Hippocampal formation (tissue), 2 donors: ENCODE measurements at places on chromosomes 1 and 21.

GRCh38 chr1:223825767-223826748 lies 19.7 kb downstream of the TP53BP2 start:
- no peak for DNase-seq

- no peak for DNase-seq
These were observed 33.6 kb downstream of the TP73 start for GRCh38 chr1:3685906-3686305.

DNA sequence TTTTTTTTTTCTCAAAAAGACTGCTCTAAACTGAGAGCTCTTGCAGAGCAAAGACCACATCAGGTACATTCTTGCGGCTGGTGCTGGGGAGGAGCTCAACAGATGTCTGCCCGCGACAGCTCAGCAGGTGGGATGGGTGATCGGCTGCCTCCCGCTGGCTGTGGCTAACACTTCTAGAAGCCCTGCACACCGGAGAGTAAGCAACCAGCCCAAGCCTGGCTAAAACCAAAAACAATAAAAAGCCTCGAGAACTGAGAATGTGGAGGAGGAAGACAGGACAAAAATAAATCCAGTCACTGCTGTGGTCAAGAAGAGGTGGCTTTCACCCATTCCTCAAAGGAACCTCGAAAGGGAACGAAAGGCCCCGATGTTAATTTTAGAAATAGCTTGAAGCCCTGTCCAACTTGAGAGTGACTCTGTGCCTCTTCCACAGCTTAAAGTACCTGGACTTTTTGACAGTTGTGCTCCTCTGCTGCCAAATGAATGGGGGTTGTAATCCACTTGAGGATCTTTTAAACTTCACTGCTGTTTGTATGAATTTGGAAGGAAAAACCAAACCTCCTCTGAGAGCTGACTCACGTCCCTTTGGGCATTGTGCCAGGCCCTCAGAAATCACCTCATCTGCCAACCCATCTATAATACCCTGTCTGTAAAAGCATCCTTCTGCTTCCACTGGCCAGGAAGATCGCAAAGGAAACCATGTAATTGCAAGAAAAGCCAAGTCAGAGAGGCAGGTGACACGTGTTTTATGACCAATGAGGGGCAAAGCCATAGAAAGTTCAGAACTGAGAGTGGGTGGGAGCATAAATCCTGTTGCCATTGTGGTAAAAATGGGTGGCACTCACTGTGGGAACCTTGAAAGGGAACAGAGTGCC lies 78.6 kb downstream of the KCNN3 start:
- no peak for DNase-seq

GRCh38 chr1:233448109-233448689 lies 120.7 kb downstream of the MAP3K21 start:
- DNase-seq, result no peak

- no peak for DNase-seq
These were observed 142.4 kb downstream of the ZNF281 start for GRCh38 chr1:200267458-200267857.

DNA sequence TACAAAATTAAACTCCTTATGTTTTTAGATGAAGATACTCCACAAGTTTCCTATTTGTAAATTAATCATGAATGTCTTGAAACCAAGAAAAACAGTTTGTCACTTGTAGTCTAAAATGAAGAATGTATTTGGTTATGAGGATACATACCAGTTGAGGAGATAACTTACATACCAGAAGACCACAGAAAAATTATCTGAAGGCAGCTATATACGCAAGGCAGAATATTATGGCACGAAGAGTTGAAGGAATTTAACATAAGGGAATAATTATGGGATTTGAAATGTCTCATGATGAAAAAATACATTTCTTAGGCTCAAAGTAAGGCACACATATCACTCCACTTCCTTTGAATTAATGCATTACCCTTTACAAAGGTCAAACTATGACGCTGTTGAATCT lies 73.3 kb downstream of the IFI44 start:
- no peak for DNase-seq

DNA sequence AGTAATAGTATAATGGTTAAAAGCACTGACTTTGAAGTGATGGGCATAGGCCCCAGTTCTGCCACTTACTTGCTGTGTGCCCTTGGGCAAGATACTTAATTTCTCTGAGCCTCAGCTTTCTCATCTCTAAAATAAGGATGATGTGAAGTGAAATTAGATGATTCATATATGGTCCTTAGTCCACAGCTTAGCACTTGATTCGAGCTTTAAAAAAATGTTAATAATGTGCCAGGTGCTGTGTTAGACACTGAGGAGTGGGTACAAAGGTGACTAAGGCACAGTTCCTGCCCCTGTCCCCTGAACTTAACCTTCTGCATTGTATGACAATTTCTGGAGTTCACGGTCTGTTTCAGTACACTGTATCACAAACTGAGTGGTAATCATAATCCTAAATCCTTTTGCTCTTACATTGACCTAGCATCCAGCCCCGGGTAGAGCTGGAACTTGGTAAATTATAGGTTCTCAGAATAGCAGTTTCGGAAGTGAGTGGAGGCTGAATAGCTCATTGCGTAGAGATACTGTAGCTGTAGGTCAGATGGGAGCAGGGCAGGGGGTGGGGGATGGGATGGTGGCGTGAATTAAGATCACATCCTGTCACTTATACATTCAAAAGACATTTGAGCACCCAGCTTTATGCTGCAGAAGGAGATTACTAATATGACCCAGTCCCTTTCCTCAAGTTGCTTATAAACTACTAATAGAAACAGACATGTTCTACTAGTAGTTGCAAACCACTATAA lies 1.5 kb downstream of the ZNF691 start:
- no peak for DNase-seq

DNA sequence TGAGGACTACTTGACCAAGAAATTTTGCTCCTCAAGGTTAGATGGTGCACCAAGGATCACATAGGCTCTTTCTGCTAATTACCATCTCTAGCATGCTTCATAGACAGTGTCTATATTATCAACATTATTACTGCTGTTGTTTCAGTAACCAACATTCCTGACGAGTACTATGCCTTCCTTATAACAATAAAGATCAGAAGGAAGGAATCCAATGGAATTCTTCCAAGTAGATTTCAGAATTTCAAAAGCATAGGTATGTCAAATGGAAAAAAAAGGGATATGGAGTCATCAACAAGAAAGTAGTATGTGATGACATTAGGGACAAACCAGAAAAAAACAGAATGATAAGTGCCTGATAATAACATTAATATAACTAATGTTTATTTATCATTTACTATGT lies 39.6 kb upstream of the LPGAT1 start:
- DNase-seq, result no peak

- DNase-seq, result no peak
These were observed 115.9 kb downstream of the RHOU start for GRCh38 chr1:228851193-228851592.

DNA sequence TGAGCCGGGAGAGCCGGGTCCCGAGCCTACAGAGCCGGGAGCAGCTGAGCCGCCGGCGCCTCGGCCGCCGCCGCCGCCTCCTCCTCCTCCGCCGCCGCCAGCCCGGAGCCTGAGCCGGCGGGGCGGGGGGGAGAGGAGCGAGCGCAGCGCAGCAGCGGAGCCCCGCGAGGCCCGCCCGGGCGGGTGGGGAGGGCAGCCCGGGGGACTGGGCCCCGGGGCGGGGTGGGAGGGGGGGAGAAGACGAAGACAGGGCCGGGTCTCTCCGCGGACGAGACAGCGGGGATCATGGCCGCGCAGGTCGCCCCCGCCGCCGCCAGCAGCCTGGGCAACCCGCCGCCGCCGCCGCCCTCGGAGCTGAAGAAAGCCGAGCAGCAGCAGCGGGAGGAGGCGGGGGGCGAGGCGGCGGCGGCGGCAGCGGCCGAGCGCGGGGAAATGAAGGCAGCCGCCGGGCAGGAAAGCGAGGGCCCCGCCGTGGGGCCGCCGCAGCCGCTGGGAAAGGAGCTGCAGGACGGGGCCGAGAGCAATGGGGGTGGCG lies 371 bp downstream of the ARID1A start:
- DNase-seq, result no peak

DNA sequence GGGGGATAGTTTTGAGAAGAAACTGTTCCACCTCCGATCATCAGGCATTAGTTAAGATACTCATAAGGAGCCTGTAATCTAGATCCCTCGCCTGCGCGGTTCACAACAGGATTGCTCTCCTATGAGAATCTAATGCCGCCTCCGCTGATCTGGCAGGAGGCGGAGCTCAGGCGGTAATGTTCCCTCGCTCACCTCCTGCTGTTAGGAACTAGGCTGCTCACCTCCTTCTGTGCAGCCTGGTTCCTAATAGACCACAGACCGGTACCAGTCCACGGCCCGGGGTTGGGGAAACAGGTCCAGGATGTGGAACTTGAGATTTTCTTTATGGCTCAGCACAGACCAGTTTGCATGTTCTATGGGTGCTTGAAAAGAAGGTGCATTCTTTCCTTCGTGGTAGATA lies 27.2 kb upstream of the FAM3B start:
- no peak for DNase-seq

- no peak for DNase-seq
These were observed 176.7 kb downstream of the CAMTA1 start for GRCh38 chr1:6961905-6962477.

DNA sequence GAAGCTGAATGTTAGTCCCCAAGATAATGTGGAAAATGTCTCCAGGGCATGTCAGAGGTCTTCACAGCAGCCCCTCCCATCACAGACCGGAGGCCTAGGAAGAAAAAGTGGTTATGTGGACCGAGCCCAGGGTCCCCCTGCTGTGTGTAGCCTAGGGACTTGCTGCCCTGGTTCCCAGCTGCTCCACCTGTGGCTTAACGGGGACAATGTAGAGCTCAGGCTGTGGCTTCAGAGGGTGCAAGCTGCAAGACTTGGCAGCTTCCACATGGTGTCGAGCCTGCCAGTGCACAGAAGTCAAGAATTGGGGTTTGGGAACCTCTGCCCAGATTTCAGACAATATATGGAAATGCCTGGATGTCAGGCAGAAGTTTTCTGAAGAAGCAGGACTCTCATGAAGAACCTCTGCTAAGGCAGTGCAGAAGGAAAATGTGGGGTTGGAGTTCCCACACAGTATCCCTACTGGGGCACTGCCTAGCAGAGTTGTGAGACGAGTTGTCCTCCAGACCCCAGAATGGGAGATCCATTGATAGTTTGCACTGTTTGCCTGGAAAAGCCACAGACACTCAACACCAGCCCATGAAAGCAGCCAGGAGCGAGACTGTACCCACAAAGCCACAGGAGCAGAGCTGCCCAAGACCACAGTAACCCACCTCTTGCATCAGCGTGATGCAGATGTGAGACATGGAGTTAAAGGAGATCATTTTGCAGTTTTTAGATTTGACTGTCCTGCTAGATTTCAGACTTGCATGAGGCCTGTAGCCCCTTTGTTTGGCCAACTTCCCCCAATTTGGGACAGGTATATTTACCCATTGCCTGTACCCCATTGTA lies 204.9 kb downstream of the MRPL39 start:
- no peak for DNase-seq

- DNase-seq, result no peak
These were observed 41.0 kb downstream of the LMX1A start for GRCh38 chr1:165315481-165315880.

DNA sequence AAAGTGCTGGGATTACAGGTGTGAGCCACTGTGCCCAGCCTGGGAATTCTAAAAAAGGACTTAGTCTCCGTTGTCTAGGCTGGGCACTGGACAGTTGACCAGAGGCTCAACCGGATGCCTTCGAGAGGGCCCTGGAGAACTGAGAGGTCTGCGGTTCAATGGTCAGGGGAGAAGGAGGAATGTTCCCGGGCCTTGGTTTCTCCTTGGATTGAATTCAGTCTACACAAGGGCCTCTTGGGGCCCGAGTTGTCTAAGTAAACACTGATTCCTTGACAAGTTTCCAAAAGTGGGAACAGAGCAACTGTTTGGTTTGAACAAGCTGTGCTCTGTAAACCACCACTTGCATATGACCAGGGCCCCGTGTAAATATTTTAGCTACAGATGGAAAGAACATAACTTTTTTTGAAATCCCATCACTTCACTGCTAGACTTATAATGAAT lies 29.1 kb upstream of the CAPZB start:
- no peak for DNase-seq

DNA sequence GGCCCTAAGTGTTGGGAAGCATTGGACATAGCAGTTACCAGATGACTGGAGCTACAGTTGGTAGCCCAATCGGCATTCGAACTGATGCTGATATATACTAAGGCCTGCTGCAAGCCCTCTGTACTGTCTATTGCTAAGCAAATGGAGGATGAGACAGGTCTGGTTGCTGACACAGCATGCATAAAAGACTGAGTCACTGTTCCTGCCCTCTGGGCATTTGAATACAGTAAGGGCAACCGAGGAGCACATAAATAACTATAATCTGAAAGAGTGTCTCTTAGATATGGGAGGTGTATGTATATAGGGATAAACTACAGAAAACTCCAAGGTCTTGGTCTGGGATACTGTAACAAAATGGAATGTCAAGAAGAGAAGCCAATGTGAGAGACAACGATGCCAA lies 16.8 kb upstream of the MARK1 start:
- DNase-seq, result no peak

DNA sequence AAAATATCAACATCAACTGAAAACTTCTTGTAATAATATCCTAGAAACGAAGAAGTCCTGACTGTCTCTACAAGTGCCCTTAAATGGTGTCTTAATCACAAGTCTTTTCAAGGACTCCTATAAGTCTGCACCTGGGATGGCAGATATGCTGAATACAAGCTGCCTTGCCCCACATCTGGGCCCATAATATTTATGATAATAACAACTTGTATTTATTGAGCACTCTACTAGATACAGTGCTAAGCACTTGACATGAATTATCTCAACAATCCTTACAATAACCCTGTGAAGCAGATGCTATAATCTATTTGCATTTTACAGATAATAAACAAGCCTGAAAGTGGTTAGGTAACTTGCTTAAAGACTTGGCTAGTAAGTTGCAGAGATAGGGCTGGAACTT lies 78.0 kb upstream of the ZNF648 start:
- DNase-seq, result no peak

- DNase-seq, result no peak
These were observed 86.5 kb downstream of the PSMG1 start for GRCh38 chr21:39096754-39097153.

DNA sequence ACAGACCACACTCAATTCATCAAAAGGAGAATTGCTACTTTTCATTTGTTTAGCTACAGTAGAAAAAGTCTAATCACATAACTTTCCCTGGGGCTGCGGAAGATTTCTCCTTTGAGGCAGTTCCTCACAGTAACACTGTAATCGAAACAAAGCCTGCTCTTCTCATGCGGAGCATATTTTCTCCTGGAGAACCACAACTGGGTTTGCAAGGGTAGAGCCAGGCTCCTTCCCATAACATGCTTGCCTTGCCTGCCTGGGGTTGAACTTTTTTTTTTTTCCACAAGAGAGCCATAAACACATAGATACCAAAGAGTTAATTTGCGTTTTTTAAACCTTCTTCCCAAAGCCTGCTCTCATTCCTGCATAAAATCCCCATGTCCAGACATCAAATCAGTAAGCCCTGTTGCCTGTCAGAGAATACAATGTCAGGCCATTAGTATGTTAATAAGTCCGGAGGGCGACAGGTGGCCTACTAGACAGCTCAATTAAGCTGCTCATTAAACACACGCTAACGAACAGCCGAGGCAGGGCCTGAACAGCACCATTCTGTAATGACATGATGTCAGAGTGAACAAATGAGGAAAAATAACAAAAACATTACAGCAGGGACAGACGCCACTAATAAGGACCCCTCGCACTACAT lies 107.1 kb upstream of the OLIG2 start:
- no peak for DNase-seq

- DNase-seq, result no peak
These were observed 90.9 kb downstream of the MATN1 start for GRCh38 chr1:30632481-30632880.
